ENCODE measurements at places on chromosomes 4 and X.
A peak's percentile ranks its signal among the peaks of the same experiment; 100 is the strongest.

DNA sequence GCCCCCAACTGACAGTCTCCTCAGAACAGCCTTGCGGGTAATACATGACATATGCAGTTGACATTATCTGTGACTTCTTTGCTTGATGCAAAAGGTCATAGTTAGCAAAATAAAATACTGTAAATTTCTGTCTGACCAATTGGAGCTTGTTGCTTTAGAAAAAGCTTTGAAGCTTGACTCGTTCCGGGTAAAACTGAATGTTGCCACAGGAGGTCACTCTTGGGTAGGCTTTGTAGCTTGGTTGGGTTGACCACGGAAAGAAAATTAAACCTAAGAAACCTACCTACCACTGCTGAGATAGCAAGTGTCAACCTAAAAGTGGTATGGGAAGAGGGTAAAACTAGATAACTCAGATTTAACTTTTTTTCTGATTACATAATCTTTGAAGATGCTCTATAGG lies 23.2 kb downstream of the PRPS2 start:
- no peak for DNase-seq

GRCh38 chr4:6696611-6697010 lies 2.9 kb downstream of the S100P start:
- no peak for DNase-seq

GRCh38 chr4:8480221-8480620 lies 39.6 kb downstream of the TRMT44 start:
- DNase-seq = no peak

DNA sequence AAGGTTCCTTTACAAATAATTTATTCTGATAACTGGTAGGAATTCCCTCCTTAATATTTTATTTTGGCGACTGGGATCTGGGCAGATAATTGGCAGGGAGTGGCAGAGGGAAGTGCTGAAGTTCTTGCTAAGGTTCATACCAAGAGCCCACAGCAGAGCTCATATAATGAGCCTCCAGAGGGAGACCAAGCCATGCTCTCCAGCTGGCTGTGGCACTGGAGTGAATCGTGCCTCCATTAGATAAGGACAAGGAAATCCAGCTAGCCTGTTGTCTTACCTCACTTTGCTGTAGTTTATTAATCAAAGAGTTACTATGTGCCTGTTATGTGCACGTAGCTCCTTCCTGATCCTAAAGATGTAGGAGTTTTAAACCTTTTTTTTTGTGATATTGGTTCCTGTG lies 1.3 kb downstream of the ASB12 start:
- DNase-seq = no peak

DNA sequence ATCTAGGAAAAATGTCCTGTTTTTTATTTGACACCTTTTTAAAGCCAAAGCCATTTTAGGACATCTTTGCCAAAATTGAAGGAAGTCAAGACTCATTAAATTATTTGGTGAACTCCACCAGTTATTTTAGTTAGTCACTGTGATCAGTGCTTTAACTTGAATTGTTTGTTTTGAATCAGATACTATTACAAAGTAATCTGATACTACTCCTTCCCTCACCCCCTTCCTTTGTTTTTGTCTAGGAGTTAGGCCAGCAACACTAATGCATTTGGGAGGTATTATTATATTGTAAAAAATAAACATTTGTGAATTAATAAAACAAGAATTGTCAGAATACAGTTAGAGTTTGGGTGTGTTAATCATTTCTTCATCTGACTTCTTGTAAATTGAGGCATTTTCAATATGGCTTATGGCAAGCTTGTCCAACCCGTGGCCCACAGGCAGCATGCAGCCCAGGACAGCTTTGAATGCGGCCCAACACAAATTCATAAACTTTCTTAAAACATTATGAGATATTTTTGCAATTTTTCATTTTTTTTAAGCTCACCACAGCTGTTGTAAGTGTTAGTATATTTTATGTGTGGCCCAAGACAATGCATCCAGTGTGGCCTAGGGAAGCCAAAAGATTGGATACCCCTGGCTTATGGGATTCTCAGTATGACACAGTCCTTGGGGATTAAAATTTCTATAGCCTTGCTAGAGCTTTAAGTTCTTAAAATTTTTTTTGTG lies 182.2 kb downstream of the BMPR1B start:
- no peak for DNase-seq

DNA sequence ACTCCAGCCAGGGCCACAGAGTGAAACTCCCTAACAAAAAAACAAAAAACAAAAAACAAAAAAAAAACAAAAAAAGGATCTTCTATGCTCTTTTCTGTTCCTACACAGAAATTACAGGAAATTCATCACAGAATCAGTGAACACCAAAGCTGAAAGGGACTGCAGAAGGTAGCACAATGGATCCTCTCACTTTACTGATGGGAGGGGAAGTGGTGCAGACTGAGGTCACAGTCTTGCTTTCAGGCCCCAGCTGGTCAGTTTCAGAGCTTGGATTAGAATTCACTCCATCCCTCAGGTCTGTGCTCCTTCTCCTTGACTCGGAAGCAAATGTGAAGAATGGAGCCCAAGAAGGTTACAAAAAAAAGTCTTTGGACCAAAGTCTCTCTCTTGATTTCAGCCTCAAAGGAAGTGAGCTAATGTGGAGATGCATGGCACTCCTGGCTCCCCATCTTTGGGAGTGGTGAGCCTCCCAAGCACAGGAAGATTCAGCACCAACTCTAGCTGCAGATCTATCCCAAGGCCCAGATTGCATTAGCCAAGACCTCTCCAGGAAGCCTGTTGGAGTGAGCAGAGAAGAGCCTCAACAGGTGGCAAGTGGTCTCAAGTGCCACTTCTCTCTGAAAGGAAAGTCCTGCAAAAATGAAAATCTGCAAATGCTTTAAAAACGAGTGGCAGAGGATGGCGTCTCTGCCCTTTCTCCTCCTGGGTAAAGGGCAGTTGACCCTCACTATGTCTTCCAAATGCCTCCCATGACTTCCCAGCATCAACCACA lies 176.0 kb downstream of the MAML3 start:
- peak; percentile 68 for DNase-seq

- no peak for DNase-seq
These were observed 45.5 kb upstream of the PROM1 start for GRCh38 chr4:16129336-16129735.

GRCh38 chr4:94475794-94476193 lies 24.1 kb downstream of the PDLIM5 start:
- no peak for DNase-seq

DNA sequence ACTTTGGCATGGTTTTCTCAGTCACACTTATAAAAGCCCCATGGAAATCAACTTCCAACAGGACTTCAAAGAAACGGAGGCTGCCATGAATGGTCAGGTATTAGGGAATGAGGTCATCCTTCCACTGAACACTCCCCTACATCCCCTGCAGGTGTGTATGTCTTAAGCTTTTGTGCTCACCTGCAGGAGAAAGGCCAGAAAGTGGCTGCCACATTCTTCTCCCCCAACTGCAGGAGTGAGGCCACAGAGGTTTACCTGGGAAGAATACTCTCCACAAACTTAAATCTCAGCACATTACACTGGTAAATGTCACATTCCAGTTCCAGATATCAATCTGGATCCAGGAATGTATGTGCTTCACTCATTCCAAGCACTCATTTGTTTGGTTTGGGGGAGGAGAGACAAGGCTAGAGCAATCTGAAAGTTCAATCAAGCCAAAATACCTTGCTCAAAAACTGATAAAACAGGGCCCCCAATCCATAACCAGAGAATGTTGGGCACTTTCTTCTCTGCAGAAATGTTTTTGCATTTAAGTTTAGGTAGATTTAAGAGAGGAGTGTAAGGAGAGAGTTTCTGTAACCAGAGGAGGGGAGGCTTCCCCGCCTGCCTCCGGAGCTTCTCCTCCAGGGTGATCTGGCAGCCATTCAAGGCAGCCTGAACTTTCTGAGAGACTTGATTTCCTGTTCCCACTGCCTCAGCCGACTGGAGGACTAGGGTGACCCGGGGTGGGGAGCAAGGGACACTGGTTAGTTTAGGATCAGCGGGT lies 15.4 kb downstream of the FAM9C start:
- DNase-seq = no peak

GRCh38 chrX:22534643-22535042 lies 261.9 kb downstream of the CBLL2 start:
- no peak for DNase-seq

GRCh38 chr4:111501946-111502345 lies 643.3 kb upstream of the FAM241A start:
- DNase-seq = no peak

DNA sequence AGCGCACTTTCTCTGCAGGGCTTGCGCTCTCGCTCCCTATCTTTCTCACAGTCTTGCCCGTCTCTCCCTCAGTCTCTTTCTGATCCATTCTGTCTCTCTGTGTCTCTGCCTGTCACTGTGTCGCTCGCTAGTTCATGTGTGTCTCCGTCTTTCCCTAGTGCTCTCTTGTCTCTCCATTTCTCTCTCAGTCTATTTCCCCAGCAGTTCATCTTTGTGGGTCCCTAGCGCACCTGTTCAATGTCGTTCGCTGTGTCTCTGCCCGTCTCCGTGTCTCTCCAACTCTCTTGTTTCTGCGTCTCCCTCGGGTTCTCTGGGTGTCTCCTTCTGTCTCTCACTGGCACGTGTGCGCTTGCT lies 1.5 kb downstream of the GPR101 start:
- DNase-seq = no peak

DNA sequence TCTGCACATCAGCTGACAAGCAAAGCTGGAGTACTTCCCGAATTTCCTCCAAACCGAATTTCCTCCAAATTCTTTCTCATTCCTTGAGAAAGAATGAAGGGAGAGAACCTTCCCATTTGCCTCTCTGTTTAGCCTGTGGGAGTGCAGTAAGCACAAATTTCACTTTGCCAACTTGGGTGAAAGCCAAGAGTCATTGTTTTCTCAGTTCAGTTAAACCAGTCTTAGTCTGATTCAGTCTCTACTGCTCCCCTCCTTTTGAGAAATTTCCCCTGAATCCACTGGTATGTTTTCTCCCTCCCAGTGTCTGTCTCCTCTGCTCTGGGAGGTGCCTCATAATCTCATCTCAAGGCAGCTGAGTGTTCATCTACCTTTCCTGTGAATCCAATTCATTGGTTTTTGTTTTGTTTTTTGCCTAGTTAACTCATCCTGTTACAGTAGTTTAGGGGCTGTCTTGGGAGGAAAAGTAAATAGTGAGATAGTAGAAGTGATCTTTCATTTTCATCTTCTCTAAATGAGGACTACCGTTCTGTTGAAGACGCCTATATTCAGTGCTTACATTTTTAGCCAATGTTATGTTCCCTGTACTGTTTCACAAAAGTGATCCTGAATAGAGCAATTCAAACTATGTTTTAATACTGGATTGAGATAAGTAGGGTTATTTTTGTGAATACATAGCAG lies 49.0 kb downstream of the SYTL5 start:
- DNase-seq = no peak

DNA sequence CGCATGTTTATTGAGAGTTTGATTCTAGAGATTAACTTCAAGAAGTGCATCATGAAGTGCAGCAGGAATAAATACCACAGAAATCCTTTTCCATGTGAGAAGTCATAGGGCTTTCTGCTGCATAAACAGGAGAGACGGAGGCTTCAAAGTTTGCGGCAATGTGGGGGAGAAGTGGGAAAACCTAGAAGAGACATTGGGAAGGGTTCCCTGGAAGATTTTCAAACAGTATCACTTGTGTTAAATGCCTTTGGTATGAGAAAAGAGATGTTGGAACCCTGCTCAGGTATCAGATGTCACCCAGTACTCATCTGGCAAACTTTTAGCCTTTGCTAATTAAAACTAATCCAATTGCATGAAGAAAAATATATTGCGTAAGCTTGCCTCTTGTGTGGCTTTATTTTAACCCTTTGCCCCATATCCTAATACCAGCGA lies 15.4 kb downstream of the NHS start:
- no peak for DNase-seq

DNA sequence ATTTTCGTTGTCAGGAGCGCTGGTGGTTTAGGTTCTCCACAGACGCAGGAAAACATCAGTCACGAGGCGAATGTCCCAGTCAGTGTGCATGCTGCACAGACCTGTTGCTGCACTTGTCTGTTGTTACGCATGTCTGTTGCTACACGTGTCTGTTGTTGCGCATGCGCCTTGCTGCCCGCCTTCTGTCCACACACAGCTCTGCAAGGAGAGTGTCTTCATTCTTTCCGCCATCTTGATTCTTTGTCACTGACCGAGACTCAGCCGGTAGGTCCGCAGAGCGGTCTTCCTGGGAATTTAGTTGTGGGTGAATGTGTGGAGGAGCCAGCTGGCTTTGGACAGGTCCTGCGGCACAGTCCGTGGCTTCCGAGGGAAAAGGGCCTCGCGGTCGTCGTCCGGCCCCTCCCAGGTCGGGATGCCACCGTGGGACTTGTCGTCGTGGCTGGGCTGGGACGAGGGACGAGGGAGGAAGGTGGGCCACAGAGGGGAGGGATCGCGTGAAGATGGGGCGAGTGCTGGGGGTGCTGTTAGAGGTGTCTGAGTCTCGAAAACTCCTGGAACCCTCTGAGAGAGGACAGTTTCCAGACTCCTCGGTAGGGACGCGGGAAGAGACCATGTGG lies at the start of gene PAGE2B:
TSS of gene PAGE2B (plus strand) at position 180 of the 617 bp plus-strand sequence. CDS start 1,012 bp downstream, outside the sequence.
- DNase-seq = no peak

GRCh38 chrX:44908153-44908552 lies 35.2 kb downstream of the KDM6A start:
- DNase-seq = no peak

GRCh38 chrX:107721318-107721717 lies 54.3 kb downstream of the TSC22D3 start:
- no peak for DNase-seq

DNA sequence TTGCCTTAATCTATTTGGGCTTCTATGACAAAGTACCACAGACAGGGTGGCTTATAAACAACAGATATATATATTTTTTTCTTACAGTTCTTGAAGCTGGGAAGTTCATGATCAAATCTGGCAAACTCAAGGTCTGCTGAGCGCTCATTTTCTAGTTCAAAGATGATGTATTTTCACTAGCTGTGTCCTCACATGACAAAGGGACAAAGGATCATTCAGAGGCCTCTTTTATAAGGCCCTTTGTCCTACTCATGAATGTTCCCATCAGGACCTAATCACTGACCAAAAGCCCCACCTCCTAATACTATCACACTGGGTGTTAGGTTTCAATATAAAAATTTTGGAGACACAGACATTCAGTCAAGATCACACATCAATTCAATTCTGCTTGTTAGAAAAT lies 2025.2 kb downstream of the PCDH7 start:
- DNase-seq = no peak

GRCh38 chr4:147312376-147313046 lies 168.4 kb upstream of the EDNRA start:
- no peak for DNase-seq

- no peak for DNase-seq
These were observed 85.7 kb downstream of the DIAPH2 start for GRCh38 chrX:96770315-96770714.

- no peak for DNase-seq
These were observed 56.9 kb downstream of the PCGF3 start for GRCh38 chr4:762211-763190.

DNA sequence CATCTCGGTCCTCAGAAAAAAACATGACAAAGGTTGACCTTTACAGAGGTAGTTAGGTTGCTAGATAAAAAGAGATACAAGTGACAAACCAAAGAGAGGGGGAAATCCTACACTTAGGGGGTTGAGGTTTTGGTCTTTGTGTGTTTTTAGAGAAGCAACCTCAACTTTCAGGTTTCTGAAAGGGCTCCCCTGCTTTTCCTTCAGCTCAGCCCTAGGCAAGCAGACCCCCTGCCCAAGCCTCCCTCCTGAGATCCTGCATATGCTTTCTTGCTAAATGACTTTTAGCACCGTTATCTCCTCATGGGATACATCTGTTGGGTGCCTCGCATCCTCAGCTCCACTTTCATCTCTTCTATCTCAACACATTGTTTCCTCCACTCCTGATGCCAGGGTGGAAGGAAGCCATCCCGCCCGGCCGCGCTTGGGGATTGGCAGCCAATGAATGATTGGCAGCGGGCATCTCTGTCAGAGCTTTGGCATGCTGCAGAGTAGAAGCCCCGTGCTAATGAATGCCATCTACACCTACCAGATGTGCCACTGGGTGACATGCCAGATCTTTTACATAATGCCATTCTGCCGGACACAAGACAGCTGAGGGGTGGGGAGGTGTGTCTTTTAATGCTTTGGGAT lies 15.0 kb upstream of the PRDM8 start:
- DNase-seq = no peak
